Activated CD8-positive, alpha-beta memory T cell treated with anti-CD3 and anti-CD28 coated beads for 24 hours (primary cell): ENCODE measurements at places on chromosomes 11 and 22.

- no peak for DNase-seq
Observed at GRCh38 chr11:98940913-98941312, 79.8 kb upstream of the CNTN5 start.

- no peak for DNase-seq
Observed at GRCh38 chr22:32714458-32715430, 86.8 kb upstream of the TIMP3 start.

DNA sequence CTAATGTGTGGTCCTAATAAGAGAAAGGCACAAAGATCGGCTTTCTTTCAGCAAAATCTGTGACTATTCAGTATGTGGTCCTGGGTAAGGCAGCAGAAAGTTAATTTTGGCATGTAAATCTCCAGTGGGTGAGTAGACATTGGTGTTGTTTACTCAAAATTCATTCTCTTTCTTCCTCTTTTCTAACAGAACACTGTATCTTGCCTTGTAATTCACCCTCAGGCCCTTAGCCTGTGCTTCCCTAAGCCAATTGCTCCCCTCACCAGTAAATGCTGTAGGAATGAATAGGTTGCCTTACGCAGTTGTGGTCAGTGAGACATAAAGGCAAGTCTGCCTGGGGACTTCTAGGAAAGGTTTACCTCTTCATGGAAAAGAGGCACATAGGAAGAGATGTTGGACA lies 49.9 kb upstream of the PDE3B start:
- DNase-seq = no peak

DNA sequence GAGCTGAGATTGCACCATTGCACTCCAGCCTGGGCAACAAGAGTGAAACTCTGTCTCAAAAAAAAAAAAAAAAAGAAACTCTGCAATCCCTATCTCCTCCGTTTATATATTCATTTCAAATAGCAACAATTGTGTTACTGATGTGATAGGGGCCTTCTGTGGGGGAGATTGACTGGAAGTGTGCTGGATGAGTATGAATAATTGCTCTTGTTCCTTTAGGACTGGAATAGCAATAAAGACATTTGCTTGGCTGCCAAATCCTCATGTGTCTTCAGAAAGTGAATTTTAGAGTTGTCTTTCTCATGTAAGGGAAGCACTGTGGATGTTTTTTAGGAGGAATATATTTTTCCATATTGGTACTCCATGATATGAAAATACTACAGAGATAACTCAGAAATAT lies 21.1 kb upstream of the ME3 start:
- DNase-seq = no peak

- no peak for DNase-seq
Observed at GRCh38 chr11:64969209-64969608, 2.7 kb downstream of the MAJIN start.

DNA sequence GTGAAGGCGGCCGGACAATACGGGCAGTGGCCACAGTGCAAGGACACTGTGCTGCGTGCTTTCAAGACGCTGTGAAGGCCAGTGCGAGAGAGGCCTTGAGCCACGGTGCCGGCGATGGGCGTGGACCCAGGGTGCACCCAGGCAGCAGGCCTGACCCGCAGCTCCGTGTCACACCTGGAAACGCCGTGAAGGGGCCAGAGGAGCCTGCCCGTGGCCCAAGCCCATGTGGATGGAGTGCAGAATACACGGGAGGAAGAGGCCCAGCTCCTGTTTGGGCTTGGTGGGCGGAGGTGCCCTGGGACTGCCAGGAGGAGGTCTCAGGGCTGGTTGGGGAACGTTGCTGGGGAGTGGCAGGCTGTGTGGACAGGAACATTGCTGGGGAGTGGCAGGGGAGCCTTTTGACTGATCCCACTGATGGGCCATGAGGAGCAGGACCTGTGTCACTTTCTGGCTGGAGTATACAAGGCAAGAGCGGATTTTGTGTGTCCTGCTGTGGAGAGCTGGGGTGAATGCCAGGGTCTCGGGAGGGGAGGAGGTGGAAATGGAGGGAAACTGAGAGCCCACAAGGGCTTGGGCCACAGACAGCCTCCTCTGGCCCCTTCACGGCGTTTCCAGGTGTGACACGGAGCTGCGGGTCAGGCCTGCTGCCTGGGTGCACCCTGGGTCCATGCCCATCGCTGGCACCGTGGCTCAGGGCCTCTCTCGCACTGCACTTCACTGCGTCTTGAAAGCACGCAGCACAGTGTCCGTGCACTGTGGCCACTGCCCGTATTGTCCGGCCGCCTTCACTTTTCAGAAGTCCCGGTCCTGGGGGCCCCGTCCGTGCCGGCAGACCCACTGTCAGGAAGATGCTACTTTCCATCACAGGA lies 925.4 kb downstream of the BRD1 start:
- no peak for DNase-seq

DNA sequence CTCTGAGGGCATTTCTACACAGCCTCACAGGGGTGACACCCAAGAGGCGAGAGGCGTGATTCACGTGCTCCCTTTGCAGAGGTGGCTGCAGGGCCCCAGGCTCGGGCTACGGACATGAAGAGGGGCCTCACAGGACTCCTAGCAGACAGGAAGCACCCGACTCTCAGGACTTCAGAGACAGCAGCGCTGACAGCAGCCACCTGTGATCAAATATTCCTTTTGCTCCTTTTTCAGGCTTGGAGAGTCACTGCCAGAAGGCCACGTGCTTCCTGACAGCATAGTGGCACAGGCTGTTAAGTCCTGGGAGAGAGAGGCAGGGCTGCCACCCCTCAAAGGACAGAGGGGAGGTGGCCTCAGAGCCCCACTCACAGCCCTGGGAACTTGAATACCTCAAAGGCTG lies 348.9 kb downstream of the CADM1 start:
- no peak for DNase-seq

GRCh38 chr11:1234054-1234720 lies 11.3 kb downstream of the MUC5B start:
- no peak for DNase-seq

- no peak for DNase-seq
Observed at GRCh38 chr11:33636104-33636503, 64.5 kb downstream of the C11orf91 start.

DNA sequence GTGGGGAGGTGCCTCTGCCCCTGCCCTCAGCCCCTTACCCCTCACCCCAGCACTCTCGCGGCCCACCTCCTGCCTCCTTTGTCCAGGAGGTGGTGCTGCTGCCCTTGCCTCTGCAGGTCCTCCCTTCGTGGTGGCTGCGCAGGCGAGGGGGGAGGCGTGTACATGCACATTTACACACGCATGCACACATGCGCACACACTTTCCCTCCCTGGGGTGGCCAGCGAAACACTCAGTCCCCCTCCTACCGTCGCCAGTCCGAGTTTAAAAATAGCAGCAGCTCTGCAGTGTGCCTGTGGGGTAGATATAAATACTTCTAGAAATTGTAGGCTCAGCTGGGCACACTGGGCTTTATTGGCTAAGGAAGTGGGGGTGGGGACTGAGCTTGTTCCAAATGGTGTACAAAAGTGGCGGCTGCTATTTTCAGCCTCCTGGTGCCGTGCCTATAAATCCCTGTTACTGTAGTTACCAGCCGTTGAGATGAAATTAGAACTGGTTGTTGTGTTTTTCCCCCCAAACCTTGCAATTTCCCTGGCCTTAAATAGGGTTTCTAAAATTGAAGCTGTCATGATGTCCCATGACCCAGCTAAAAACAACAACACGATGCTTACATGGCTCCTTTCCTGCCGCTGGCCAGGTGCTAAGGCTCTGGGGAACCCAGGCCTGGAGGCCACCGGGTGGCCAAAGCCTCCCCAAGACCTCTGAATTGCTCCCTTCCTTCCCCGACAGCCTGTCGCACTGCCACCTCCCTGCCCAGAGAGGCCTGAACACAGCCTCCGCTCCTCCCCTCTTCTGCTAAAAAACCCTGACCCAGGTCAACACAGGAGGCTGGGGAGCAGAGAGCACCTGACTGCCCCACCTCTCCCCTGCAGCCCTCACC lies 12.4 kb downstream of the PICK1 start:
- DNase-seq = no peak

- DNase-seq = no peak
Observed at GRCh38 chr11:69434471-69434931, 47.0 kb upstream of the LINC01488 start.

DNA sequence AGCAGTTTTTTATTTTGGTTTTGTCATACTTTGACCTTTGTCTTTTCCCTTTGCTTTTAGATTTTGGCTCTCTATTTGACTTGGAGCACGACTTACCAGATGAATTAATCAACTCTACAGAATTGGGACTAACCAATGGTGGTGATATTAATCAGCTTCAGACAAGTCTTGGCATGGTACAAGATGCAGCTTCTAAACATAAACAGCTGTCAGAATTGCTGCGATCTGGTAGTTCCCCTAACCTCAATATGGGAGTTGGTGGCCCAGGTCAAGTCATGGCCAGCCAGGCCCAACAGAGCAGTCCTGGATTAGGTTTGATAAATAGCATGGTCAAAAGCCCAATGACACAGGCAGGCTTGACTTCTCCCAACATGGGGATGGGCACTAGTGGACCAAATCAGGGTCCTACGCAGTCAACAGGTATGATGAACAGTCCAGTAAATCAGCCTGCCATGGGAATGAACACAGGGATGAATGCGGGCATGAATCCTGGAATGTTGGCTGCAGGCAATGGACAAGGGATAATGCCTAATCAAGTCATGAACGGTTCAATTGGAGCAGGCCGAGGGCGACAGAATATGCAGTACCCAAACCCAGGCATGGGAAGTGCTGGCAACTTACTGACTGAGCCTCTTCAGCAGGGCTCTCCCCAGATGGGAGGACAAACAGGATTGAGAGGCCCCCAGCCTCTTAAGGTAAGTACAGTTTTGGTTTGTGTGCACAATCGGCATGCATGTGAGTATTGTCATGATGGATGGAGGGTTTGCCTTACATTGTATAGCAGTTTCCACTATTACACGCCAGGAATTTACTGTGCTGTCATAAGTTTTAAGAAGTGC lies 25.0 kb downstream of the EP300 start:
- no peak for DNase-seq

DNA sequence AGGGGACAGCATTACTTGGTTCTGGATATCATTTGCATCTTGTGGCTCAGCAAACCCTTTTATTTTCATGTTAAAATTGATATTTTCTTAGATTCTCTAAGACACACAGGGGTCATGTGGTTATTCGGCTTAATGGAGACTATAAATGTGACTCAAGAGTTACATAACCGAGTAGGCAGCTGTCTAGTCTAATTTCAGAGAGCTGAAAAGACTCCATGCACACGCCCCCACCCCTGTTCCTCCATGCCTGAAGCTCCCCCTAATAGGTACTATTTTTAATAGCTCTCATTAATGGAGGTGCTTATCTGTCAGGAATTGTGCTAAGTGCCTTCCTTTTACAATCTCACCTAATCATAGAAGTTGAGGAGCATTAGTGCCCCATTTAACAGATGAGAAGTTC lies 189.2 kb upstream of the ARHGAP20 start:
- no peak for DNase-seq

DNA sequence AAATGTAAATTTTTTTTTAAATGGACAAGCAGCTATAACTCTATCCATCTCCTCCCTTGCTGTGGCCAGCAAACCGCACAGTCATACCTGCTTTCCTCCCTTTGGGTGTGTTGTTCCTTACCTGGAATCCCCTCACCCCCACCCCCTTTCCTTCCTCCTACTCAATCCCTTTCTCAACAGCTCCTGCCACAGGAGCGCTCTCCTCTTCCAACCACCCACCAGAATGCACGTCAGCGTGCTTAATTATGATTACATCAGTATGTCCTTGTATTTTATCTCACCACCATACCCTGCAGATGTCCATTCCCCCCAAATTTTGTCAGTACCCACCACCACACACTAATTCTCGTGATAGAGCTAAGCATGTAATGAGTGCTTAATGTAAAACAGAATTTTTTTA lies 60.9 kb upstream of the LMO2 start:
- DNase-seq = no peak

GRCh38 chr11:35804451-35805040 lies 139.3 kb upstream of the LDLRAD3 start:
- DNase-seq = no peak

DNA sequence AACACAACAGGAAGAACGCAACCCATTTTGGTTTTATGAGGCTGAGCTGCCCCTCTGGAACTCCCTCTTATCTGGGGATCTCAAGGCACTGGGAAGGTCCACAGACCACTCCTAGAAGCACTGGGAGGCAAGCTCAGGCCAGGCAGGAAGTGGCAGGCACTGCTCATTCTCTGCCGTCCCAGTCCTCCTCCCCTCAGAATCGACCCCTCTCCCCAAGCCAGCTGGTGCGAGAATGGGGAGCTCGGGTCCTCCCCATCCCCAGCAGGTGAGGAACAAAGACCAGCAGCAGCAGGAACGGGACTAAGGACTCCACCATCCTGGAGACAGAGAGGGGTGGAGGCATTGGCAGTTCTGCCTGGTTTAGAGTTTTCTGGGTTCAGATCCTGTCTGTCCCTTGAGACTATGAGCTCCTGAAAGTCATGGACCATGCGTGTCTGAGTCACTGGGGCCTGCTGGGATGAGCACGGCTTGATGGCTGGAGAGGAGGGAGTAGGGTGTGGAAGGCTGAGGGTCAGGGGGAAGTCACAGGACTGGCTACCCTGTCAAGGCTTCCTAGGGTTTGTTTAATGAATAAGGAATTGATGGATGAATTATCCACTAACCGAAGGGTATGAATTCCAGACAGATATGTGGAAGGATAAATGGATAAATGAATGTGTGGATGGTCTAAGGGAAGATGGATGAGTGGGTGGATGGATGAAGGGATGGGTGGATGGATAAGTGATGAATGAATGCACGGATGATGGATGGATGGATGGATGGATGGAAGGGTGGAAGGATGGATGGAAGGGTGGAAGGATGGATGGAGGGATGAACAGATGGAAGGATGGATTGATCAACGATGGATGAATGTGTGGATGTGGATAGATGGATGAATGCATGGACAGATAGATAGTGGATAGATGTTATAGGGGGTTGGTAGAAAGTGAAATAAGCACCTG lies 6.4 kb downstream of the MYEOV start:
- DNase-seq = no peak

DNA sequence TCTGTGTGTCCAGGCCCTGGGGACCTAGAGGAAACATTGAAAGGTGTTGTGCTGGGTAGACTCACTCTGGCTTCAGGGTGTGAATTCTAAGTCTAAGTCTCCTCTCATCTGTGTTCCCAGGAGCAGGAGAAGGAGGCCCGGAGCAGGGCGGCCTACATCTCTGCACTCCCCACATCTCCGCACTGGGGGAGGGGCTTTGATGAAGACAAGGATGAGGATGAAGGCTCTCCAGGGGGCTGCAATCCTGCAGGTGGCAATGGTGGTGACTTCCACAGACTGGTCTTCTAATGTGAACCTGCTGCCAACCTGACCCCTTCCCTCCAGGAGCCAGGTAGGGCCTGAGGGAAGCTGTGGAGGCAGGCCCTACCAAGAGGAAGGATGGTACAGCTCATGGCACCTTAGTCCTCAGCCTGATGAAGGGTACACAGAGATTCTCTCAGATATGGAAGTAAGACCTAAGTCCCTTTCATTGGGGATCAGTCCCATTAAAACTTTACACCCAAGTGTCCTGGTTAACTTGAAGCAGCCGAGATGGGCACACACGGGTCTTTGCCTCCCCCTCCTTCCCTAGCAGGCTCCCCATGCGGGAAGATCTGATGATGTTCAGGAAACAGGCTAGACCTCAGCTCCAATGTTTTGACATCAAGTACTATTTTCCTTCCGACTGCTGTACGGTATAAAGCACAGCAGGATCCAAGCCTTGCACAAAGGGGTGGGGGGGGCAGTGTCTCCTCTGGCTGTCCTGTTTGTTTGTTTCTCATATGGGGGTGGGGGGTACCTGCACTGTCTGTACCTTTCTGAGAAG lies 25.0 kb downstream of the USP35 start:
- peak; percentile 19 for DNase-seq
